ENCODE measurements at places on chromosomes 11 and 22. TPM values are rescaled to one million over a fixed set of nuclear protein-coding genes. Genes with fewer than 3 reads are reported as not detected.

Gene NLRP6
- total RNA-seq = not detected

Gene ENTHD1
- not detected for total RNA-seq

Gene PGA4
- not detected for total RNA-seq

Gene MRPL11
- 202 TPM for total RNA-seq

Gene CHRM1
- not detected for total RNA-seq

Gene DDT
- 213 TPM for total RNA-seq

Gene SLCO2B1
- 15.6 TPM for total RNA-seq

Gene PATE4
- total RNA-seq = not detected

Gene OR52H1
- total RNA-seq = not detected

Gene FXYD2
- total RNA-seq = 456 TPM

Gene PHETA2
- total RNA-seq = not detected

Gene PRG3
- not detected for total RNA-seq

Gene RNF214
- 4.0 TPM for total RNA-seq

Gene C11orf16
- not detected for total RNA-seq

Gene WT1
- total RNA-seq = not detected

Gene YAP1
- 16.8 TPM for total RNA-seq

Gene NFAM1
- 0.17 TPM for total RNA-seq

Gene BIK
- total RNA-seq = 27.0 TPM

All from Caki2 (cell line).